ENCODE measurements at places on chromosomes 5 and 9. TPM values are rescaled to one million over a fixed set of nuclear protein-coding genes. Genes with fewer than 3 reads are reported as not detected.

TNFAIP8 gene
- 94.1 TPM for polyA plus RNA-seq

PCDHGA8 gene
- polyA plus RNA-seq = 0.18 TPM

SLC6A18 gene
- polyA plus RNA-seq = 0.05 TPM

DNA sequence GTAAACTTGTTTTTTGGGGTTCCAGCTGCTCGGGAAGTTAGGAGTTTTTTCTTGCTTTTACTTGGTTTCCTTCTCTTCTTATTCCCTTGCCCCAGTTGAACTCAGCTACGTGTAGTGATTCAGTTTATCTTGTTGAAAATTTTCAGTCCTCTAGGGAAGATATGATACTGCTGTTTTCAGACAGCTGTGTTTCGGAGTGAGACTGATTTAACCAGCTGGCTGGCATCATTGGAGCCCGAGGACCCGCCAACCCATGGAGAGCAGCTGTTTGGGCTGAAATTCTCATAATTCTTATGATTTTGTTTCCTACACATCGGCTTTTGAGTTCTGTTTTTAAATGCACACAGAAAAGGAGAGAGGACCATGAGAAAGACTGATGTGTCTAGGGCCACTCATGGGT lies 271.5 kb downstream of the NR3C1 start:
- no peak for DNase-seq
- no peaks in the 10 kb centered on the region for H3K36me3 ChIP-seq
- H3K4me3 ChIP-seq = no peak overlapping the region
- no peaks in the 10 kb centered on the region for H3K4me1 ChIP-seq
- H3K27me3 ChIP-seq = no peaks in the 10 kb centered on the region

DNA sequence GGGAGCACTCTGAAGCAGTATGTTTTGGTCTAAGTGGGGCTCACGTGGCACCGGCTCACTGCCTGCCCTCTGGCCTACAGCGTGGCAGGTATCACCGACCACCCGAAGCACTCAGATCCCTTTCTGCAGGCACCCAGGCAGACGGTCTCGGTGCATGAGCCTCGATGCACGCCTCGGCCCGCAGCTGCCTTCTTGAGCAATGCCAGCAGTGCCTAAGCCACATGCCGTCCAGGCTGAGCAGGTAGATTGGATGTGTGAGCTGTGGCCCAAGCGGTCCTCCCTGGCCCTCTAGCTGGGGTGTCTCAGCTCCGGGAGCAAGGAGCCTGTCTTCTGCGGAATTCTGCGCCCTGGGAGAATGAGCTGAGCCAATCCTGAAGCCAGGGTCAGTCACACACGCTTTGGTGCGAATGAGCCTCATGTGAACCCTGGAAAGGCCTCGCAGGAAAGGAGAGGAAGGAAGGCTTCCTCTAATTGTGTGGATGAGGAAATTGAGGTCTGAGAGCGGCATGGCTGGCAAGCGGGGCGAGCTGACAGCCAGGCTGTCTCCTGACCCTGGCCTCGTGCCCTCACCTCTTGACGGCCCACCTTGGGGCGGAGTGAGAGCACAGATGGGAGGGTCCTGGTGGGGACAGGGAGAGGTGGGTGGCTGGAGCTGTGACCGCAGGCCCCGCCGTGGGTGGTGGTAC lies 14.4 kb downstream of the RXRA start:
- H3K27me3 ChIP-seq = no peaks in the 10 kb centered on the region
- H3K4me1 ChIP-seq = peaks cover 11% of the 10 kb centered on the region
- no peaks in the 10 kb centered on the region for H3K36me3 ChIP-seq
- no peak overlapping the region for H3K27ac ChIP-seq

DNA sequence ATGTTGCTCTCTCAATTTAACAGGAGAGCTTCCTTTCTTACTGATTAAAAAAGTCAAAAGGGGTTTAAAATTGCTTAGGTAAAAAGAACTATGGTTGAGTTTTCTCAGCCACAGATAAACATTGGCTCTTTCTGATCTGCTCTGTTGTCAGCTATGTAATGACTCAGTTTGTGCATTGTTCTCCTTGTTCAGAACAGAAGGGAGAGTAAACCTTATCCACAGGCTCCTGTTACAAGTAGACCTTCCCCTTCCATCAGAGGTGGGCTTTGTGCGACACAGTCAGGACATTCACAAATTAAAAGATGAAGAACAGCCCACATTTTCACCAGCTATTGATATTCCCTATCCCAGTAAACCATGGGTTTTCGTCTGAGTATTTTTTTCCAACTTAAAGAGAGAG lies 236.3 kb upstream of the SEMA6A start:
- no peaks in the 10 kb centered on the region for H3K4me1 ChIP-seq
- no peak overlapping the region for H3K27ac ChIP-seq
- H3K27me3 ChIP-seq = no peaks in the 10 kb centered on the region
- DNase-seq = no peak

ZBTB34 gene
- polyA plus RNA-seq = 4.0 TPM

- H3K4me3 ChIP-seq = no peak overlapping the region
- H3K27ac ChIP-seq = no peak overlapping the region
- no peaks in the 10 kb centered on the region for H3K4me1 ChIP-seq
- DNase-seq = no peak
- H3K36me3 ChIP-seq = no peaks in the 10 kb centered on the region
- H3K27me3 ChIP-seq = peaks cover 28% of the 10 kb centered on the region
Measured at GRCh38 chr5:1895739-1896420, 13.2 kb upstream of the IRX4 start.

DNA sequence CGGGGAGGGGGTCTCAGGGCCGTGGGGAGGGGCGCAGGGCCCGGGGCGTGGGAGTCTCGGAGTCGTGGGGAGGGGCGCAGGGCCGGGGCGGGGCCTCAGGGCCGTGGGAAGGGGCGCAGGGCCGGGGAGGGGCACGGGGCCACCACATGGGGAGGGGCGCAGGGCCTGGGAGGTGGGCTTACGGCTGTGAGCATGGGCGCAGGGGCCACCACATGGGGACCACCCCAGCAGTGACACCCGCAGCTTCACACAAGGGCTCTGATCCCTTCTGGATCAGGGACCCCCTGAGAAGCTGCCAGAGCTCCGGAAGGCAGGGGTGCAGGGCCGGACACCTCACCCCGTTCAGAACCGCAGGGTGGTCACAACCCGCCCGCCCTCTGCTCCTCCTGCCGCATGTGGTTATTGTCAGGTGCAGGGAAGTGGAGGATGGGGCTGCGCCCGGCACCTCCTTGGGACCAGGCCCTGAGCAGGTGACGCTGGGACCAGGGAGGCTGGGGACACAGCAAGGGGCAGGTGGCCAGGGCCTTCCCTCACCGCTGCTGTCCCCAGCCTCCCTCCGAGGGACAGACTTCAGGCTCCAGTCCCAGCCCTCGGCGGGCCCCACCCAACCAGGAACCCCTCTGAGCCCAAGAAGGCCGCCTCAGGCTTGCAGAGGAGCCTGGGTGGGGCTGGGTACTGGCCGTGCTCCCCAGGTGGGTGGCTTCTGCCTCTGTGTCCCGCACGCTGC lies 53.7 kb downstream of the EXD3 start:
- no peak for DNase-seq
- no peak overlapping the region for H3K27ac ChIP-seq
- no peak overlapping the region for H3K4me3 ChIP-seq
- H3K36me3 ChIP-seq = no peaks in the 10 kb centered on the region
- no peaks in the 10 kb centered on the region for H3K27me3 ChIP-seq

DNA sequence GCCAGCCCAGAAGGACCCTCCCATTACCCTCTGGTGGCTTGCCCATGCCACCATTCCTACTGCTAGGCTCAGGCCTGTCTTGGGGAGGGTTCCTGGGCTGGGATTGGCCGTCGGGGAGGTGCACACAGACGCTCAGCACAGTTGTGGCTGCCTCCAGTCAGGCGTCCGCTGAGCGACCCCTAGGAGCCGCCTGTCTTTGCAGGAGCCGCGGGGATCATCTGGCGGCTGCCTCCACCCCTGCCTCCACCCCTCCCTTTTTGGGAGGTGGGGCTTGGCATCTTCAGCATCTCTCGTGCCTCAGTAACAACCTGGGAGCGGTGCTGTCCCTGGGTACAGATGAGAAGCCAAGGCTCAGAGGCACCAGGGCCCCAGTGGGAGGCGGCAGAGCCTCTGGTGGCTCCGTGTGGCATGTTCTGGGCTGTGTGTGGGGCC lies 39.6 kb downstream of the RXRA start:
- H3K4me1 ChIP-seq = peaks cover 3% of the 10 kb centered on the region
- no peak overlapping the region for H3K27ac ChIP-seq
- no peaks in the 10 kb centered on the region for H3K27me3 ChIP-seq
- H3K4me3 ChIP-seq = no peak overlapping the region
- no peaks in the 10 kb centered on the region for H3K36me3 ChIP-seq
- DNase-seq = no peak

PCDHA10 gene
- polyA plus RNA-seq = 0.02 TPM

POC5 gene
- polyA plus RNA-seq = 18.9 TPM

DNA sequence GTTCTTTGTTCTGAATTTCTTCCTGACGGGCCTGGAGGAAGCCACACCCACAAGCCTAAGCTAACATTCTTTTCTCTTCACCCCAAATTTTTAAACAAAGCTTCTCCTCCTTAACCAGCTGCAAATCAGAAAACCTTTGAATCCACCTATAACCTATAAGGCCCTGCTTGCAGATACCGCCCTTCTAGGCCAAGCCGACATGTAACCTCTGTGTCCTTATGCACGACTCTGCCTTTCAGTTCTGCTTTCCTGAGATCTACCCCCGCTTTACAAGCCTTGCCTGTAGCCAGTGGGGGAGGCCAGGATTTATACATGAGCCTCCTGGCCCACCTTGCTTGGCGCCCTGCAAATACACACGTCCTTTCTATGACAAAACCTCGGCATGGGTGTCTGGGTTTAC lies 19.3 kb downstream of the BRD9 start:
- no peaks in the 10 kb centered on the region for H3K27me3 ChIP-seq
- peaks cover 95% of the 10 kb centered on the region for H3K36me3 ChIP-seq
- no peak for DNase-seq
- no peak overlapping the region for H3K27ac ChIP-seq

- H3K4me3 ChIP-seq = no peak overlapping the region
- no peak overlapping the region for H3K27ac ChIP-seq
- no peaks in the 10 kb centered on the region for H3K36me3 ChIP-seq
- H3K27me3 ChIP-seq = no peaks in the 10 kb centered on the region
Measured at GRCh38 chr9:4324513-4324912, 24.6 kb upstream of the GLIS3 start.

- no peaks in the 10 kb centered on the region for H3K4me1 ChIP-seq
- no peak overlapping the region for H3K27ac ChIP-seq
- DNase-seq = no peak
- no peaks in the 10 kb centered on the region for H3K27me3 ChIP-seq
Measured at GRCh38 chr5:9947225-9947714, 302.4 kb downstream of the ATPSCKMT start.

- H3K36me3 ChIP-seq = no peaks in the 10 kb centered on the region
- no peaks in the 10 kb centered on the region for H3K27me3 ChIP-seq
- DNase-seq = no peak
- no peak overlapping the region for H3K4me3 ChIP-seq
- no peak overlapping the region for H3K27ac ChIP-seq
Measured at GRCh38 chr5:40240671-40241070, 439.0 kb upstream of the PTGER4 start.

GRCh38 chr9:132143359-132143758 lies 18.5 kb upstream of the NTNG2 start:
- H3K4me1 ChIP-seq = no peaks in the 10 kb centered on the region
- H3K4me3 ChIP-seq = no peak overlapping the region
- H3K36me3 ChIP-seq = no peaks in the 10 kb centered on the region
